ENCODE measurements at places on chromosomes 12 and 14.
A peak's percentile ranks its signal among the peaks of the same experiment; 100 is the strongest.

DNA sequence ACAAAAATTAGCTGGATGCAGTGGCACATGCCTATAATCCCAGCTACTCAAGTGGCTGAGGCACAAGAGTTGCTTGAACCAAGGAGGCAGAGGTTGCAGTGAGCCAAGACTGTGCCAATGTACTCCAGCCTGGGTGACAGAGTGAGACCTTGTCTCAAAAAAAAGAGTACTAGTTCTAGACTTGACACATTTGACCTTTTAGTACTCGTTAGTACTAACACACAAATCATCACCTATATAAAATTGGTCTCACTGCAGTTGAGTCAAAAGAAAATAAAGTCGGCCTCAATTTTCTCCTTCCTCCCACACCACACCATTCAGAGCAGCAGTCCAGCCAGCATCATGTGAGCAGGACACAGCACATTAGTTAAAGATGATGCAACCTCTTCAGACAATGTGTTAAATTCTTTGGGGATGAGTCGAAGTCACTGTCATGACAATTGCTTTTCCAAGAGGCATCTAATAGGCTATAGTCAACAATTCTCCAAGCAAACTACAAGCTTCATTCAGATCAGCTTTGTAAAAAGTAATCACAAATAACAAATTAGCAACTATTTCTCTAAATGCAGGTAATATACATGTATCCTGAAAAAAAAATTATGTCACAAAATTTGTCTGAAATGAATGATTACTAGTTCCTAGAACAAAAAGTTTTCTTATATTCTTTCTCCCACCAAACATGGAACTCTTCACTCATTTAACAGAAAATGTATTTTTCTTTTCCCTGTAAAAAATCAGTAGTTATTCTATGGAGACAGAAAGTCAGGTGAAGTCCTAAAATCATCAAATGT is 55.6 kb downstream of the CLIP1 start:
- DNase-seq = peak; percentile 94

DNA sequence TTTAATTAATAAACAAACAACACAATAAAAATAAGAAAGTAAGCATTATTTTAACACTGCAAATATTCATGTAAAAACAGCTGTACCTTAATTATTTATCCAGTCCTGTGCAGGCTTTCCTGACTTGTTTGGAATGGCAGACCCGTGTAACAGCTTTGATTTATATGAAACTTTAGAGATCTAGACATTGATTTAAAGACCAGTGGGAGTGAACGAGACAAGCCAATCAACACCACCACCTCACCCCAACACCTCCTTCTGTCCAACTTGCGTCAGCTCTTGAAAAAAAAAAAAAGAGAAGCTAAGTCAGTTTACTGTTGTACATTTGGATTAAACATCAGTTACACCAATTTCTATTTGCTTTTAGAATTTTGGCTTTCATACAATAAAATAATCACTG is 22.3 kb downstream of the SLC38A4 start:
- no peak for DNase-seq

GRCh38 chr12:121061831-121062230 is 22.8 kb upstream of the OASL start:
- DNase-seq = no peak

- DNase-seq = no peak
These were observed 8.8 kb upstream of the LLPH start for GRCh38 chr12:66139328-66139727.

- DNase-seq = no peak
These were observed 684 bp upstream of the KLRF2 start for GRCh38 chr12:9880532-9881078.

DNA sequence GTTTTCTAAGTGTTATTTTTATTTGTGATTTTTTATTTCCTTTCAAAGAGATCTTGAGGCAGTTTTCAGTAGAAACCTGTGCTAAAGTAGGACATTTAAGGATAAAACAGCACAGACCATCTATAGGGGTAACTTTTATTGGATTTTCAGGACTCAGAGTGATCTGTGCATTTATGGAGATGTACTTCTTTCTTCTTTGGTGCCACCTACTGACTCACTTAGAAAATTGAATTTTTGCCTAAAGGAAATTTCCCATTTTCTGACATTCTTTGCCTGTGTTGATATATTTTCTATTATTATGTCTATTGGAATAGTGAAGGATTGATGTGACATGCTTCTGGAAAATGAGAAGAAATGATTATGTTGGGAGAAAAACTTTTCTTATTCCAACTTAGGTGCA is 113.0 kb downstream of the UNC79 start:
- DNase-seq = no peak

DNA sequence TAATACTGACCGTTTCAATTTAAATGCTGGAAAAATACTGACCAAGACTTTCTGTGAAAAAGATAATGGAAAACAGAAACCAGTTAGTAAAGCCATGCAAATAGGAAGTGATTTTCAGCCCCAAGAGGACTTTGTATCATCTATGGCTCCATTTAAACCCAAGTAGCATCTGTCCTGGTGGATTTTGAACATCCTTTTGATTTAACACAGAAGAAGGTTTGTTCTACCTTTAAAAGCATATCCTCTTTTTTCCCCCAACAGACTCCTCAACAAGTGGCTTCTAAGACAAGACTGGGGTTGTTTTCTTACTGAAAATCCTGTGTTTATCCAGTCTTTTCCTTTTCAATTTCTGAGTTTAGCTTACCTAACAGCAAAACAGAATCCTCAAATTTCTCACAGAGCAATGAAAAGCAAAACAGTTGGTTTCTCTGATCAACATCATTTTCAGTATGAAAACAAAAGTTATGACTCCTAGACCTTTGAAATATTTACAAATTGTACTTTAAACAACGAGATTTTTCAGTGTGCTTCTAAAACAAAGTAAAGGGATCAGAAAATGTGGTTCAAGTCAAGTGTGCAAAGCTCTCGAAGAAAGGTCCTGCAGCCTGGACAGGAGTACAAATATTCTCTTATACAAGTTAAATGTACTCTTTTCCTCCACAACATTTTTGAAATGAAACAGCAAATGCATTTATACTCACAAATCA is 2.9 kb downstream of the PHLDA1 start:
- no peak for DNase-seq

DNA sequence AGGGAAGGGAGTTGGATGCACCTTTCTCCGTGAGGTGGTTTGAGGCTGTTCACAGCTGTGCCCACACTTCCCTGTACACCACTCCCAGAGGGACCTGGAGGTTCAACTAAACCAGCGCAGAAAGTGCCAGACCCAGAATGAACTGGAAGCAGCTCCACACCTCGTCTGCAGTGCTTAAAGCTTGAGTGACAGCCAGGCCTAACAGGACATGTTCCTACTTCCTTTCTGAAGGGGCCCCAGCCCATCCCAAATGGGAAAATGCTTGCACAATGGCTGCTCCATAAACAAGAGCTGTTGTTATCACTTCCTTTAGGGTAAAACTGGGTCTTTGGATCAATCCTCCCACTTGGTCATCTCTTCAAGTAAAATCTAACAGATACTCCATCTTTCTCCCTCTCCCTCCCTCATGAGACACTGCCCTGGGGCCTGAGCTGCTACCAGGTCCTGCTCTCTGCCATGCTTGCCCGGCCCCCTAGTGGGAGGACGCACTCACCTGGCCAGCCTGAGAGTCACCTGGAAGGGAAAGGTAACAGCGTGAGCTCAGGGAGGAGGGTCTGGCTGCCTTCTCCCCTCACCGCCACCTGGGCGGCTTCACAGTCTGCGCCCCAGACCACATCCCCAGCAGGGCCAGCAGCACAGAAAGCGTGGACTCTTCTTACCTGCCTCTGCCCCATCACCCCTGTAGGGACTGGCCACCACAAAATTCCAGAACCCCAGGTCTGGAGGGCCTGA is 33.5 kb downstream of the ISCA2 start:
- no peak for DNase-seq

- no peak for DNase-seq
These were observed 257.7 kb downstream of the ADGRD1 start for GRCh38 chr12:131211340-131211938.

GRCh38 chr12:49359671-49360070 is 7.6 kb upstream of the SPATS2 start:
- DNase-seq = no peak

Data from GM04503 (cell line).